Keratinocyte (primary cell): ENCODE measurements at places on chromosomes 5 and 9.

- DNase-seq, result no peak
These were observed 207.9 kb upstream of the EFNA5 start for GRCh38 chr5:107878661-107879060.

GRCh38 chr9:129608561-129609481 is 12.1 kb downstream of the C9orf50 start:
- DNase-seq, result no peak

DNA sequence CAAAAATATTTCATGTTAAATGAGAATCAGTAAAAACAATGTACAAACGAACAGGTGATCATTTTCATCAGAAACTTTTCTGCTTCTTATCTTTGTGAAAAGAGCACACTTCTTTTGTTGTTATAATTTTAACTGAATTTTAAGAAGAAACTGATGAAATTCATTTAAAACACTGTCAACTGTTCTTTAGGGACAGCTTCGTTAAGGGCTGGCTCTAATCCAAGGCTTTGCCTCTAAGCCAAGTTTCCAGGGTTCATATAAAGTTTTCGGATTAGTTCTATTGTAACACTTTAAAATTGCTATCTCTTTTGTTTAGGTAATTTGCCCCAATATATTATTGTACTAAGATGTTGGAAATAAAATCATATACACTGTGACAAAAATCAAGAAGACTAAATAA is 559.2 kb downstream of the TUSC1 start:
- no peak for DNase-seq

- DNase-seq, result no peak
These were observed 77.1 kb upstream of the RETREG1 start for GRCh38 chr5:16693879-16694278.

GRCh38 chr9:81092057-81092456 is 597.3 kb downstream of the TLE1 start:
- no peak for DNase-seq

DNA sequence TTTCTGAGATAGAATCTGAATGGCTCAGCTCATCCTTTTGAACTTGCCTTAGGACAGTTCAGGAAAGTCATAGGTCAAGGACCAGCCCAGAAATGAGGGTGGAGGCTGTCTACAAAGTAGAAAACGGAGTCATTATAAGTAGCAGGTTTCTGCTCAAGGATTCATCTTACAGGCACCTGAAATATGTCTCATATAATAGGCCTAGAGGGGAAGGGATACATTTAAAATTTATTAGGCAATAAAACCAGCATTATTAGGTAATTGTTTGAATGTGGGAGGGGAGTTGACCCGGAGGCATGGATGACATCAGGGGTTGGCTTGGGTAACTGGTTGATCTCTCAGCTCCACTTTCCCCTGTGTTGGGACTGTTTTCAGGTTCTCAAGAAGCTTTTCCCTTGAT is 11.9 kb upstream of the GALNT10 start:
- DNase-seq, result no peak
